AG09309 (cell line): ENCODE measurements at places on chromosomes 1 and 21.

DNA sequence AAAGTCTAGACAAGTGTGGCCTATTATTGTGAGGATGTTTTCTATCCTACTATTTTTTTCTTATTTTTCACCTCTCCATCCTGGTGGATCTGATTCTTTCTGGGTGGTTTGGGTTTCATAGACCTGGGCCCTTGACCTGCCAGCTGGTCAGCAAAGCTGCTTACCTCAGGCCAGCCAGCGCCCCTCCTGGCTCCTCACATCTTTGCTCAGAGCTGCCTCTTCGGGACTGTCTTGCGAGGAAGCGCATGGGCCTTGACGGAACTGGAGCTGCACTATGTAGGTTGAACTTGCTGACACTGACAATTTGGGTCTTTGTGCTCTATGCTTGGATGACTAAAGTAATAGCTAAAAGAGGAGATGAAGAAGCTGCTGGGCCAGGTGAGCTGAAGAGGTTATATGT is 138.5 kb upstream of the SYT6 start:
- no peak for DNase-seq

- no peak for DNase-seq
These were observed 55.8 kb upstream of the ZNF326 start for GRCh38 chr1:89939059-89939570.

DNA sequence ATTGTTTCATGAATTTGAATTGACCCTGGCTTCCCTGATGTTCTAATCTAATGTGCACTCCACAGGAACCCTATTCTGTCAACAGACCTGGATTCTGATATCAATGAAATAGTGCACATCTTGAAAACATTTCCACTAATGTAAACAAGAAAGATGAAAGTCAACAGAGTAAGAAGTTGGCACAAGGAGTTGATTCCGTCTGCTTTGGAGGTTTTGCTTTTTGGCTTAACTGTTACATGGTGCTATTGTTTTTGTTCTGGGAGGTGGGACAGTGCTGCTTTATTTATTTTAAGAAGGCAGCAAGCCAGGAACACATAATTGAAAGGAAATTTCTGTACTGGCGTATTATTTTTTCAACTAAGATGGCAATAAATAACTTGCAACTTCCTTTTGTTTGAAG is 73.3 kb downstream of the LEPR start:
- DNase-seq, result no peak

DNA sequence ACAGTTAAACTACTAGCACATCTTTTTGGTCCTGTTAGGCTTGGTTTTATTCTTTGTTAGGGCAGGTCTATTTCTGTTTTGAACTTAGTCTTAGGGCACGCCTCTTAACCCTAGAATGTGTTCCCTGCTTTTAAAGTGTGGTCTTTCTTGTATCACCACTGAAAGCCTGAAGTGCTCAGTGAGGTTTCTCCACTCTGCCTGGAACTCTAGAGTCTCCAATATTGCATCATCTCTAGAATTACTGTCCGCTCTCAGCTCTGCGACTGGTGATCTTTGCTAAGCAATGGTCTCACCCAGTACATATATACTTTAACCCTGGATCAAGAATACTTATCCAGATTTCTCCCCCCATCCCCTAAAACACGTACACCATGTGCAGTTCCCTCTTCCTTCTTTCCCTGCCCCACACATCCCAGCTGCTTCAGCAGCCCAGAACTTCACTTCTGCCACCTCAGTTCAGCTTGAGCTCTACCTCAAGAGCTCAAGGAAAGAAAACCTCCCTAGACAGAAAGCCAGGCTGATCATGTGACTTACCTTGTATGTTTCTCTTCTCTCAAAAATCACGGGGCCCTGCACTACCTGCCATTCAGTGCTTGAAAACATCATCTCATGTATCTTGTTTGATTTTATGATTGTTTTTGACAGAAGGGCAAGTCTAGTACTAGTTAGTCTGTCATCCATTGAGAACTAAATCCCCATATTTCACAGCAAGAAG is 59.9 kb downstream of the TENT5C start:
- no peak for DNase-seq

GRCh38 chr1:86938450-86938849 is 24.0 kb downstream of the HS2ST1 start:
- no peak for DNase-seq

DNA sequence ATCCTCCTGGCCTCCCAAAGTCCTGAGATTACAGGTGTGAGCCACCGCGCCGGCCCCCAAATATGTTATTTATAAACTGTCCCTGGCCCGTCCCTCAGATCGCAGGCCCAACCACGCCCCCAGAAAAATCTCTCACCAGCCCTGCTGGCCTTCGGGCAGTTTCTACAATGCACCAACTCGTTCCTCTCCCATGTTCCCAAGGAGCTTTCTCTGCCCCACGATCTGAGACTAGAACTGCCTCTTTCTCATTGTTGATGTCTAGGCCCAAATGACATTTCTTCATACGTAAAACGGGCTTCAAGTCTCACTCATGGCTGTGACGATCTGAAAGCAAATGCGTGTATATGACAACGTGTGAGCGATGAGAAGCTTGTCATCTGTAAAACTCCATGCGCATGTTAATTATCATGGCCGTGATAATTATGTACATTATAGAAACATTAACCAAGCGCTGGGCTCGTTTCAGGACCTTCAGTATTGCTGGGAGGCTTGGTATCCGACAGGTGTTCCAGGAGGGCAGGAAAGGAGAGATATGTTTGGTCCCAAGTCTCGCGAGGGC is 748 bp upstream of the NIPAL3 start:
- no peak for DNase-seq

DNA sequence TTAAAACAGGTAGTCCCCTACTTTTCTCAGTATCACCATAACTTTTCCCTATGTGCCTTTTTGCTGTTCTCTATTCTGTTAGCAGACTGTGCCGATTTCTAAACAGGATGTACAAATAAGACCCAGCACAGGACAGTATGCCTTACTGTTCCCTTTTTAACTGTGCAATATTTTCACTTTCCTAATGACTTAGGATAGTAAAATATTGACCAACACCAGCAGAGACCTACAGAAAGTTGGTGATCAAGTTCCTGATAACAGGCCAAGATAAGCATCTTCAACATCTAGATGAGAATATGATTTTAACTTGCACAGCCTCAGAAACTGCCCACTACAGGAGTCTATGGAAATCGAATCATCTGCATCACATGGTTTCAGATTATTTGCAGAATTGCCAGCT is 42.0 kb downstream of the ADSS2 start:
- DNase-seq, result no peak

DNA sequence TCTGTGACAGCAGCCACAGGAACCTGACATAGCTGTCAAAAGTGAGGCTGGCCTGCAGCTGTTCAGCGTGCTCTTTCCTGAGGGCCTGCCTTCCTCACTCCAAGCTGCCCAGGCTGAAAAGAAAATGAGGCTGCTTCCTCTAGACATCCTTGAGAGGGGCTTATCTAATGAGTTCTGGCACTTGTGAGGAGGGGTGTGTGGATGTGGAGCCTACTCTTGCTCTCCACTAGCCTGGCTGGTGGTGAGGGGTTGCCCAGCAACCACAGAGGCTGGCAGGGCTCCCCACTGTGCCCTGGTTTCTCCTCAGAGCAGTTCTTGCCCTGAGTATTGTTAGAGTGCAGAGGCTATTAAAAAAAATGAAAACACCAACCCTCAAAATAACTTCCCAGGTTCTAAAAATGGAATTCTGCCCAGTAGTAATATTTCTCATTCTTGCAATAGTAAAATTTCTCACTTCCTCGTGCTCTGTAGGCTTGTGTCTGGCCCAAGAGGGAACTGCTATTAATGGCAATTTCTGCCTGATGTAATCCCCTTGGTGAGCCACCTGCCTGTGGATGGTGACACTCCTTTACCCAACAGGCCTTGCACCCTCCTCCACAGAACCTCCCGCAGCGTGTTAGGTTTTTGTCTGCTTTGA is 52.6 kb upstream of the EPS8L3 start:
- DNase-seq, result no peak

- no peak for DNase-seq
These were observed 232.2 kb downstream of the KCNJ6 start for GRCh38 chr21:37684115-37684493.

GRCh38 chr1:203691447-203691846 is 64.8 kb downstream of the ATP2B4 start:
- no peak for DNase-seq
